Uterus (tissue), 4 donors: ENCODE measurements at places on chromosomes 7 and 10. TPM values are rescaled to one million over a fixed set of nuclear protein-coding genes. Genes with fewer than 3 reads are reported as not detected.

DNA sequence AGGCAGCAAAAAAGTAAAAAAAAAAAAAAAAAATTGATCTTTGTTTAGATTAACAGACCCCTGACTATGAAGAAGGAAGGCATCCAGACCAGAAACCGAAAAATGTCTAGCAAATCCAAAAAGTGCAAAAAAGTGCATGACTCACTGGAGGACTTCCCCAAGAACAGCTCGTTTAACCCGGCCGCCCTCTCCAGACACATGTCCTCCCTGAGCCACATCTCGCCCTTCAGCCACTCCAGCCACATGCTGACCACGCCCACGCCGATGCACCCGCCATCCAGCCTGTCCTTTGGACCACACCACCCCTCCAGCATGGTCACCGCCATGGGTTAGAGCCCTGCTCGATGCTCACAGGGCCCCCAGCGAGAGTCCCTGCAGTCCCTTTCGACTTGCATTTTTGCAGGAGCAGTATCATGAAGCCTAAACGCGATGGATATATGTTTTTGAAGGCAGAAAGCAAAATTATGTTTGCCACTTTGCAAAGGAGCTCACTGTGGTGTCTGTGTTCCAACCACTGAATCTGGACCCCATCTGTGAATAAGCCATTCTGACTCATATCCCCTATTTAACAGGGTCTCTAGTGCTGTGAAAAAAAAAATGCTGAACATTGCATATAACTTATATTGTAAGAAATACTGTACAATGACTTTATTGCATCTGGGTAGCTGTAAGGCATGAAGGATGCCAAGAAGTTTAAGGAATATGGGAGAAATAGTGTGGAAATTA, 19.4 kb downstream of the GATA3 start:
- no peak for DNase-seq

DNA sequence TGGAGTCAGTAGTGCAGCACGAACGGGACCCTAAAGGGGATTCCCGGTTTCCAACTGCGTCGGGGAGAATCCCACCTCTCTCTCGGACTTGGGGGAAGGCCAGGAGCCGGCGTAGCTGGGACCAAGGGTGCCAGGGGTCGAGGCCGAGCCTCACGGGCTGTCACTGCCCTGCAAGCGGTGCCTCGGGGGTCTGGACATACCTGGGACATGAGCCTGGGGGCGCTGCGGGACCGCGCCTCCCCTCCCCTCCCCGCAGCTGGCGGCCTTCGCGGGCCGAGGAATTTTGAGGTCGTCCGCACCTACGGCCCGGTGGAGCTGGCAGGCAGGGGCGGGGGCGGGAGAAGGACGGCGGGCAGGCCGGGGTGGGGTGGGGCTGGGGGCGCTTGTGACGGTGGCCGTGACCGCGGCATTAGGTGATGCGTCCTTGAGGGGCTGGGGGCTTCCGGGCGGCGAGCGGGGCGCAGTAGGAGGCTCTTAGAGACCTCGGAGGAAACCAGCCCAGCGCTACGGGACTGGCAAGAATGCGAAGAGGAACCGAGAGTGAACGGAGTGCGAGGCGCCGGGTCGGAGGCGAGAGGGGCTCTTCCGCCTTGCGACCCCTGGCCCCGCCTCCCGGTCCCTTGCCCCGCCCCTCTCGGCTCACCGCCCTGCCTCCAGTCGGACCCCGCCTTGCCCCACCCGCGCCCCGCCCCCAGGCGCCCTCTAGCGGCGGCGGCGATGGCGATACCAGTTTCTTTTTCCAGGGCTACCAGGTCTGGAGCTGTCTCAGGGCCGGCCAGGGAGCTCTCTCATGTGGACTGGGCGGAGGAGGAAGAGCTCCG, 48.3 kb downstream of the NPVF start:
- DNase-seq: peak; percentile 95

DNA sequence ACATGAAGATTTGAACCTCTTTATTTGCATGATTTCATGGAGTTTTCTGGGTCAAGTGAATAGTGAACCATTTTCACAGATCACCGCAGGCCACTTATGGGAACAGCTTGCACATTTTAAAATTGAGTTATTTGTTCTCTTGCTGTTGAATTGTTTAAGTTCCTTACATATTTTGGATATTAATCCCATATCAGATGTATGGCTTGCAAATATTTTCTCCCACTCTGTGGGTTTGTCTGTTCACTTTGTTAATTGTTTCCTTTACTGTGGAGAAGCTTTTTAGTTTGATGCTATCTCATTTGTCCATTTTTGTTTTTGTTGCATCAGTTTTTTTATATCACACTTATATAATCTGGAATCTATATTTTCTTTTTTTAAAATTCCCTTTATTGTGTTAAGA, 14.1 kb upstream of the ZC3HAV1L start:
- no peak for DNase-seq

DNA sequence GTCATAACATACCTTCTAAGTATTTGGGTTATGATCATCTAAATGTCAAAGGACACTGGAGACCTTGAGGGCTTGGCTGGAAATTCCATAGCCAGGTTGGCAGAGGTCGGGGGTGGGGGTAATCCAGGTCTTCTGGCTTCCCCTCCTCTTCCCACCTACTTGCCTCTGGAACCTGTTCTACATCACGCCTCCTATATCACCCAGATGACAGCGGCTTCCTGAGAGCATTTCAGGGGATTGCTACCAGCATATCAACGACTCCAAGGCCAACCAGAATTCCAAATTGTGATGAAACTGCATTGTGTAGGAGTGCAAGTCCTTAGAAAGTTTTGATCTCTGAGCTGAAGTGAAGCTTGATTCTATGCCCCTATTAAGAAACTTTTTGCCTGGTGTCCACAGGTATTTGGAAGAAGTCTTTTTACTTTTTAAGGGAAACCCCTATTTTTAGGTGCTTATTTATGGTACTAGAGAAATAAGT, 95.7 kb downstream of the SH2D4B start:
- no peak for DNase-seq

GRCh38 chr7:101744588-101744987, 72.8 kb upstream of the CUX1 start:
- DNase-seq: no peak

- DNase-seq: no peak
These were observed 32.7 kb downstream of the LGI1 start for GRCh38 chr10:93790439-93790838.

- DNase-seq: no peak
These were observed 18.2 kb downstream of the ARID5B start for GRCh38 chr10:61919646-61920215.

GRCh38 chr10:98295401-98295811, 27.4 kb upstream of the LOXL4 start:
- no peak for DNase-seq

GRCh38 chr10:75408911-75409885, 7.6 kb upstream of the ZNF503 start:
- DNase-seq: peak; percentile 81

DNA sequence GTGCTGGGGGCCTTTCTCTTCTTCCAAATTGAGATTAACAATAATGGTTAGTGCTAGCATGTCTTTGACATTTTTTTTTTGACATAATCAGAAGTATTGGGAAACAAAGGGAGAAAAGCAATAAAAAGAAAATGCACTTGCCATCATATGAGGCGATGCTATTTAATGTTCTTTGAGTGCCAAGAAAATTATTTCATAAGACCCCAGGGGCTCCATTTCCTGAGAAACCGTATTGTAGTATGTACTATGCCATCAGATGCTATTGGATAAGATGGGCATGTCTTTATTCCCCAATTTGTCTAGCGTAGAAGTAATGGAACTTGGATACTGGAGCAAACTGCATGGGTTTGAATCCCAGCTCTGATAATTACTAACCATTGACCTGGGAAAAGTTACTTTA, 408.9 kb downstream of the ADRA2A start:
- DNase-seq: no peak

DNA sequence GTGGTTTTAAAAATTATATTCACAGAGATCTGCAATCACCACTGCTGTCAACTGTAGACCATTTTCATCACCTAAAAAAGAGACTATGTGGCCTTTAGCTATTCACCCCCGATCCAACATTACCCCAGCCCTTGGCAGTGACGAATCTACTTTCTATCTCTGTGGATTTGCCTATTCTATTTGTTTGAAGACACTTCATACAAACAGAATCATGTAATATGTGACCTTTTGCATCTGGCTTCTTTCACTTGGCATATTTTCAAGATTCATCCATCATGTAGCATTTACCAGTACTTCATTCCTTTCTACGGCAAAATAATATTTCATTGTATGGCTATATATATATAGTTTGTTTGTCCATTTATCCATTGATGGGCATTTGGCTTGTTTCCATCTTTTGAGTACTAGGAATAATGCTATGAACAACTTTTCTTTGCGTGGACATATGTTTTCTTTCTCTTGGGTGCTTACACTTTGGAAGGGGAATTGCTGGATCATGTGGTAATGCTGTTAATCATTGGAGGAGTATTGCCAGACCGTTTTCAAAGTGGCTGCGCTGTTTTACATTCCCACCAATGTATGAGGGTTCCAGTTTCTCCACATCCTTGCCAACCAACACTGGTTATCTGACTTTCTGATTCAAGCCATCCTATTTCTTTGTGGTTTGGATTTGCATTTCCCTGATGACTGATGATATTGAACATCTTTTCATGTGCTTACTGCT, 22.3 kb downstream of the ADAMTS14 start:
- DNase-seq: no peak

- DNase-seq: no peak
These were observed 117.2 kb upstream of the KLF6 start for GRCh38 chr10:3902054-3902808.

GRCh38 chr10:131112691-131113090, 198.8 kb downstream of the TCERG1L start:
- DNase-seq: no peak

DNA sequence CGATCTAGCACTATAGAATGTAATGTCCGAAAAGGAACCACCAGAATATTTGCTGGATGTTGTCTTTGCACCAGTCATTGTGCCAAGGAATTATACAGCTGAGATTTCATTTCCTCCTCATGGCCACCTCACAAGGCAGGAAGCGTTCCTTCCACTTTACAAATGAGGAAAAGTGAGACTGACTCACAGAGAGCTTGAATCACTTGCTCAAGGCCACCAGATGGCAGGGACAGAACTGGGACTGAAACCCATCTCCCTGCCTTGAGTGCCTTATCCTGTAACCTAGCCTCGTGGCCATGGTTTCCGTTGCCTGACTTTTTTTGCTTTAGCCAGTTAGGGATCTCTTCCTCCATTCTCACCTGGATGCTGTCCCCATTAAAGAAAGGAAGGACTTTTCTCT, 44.7 kb upstream of the PDZD8 start:
- no peak for DNase-seq

GRCh38 chr10:72097448-72098300, 9.3 kb upstream of the SPOCK2 start:
- no peak for DNase-seq

- DNase-seq: no peak
These were observed 1.0 kb upstream of the ENO4 start for GRCh38 chr10:116848032-116848943.

- no peak for DNase-seq
These were observed 36.6 kb downstream of the POR start for GRCh38 chr7:75951506-75951905.

GRCh38 chr10:90718182-90718581, 139.7 kb downstream of the HTR7 start:
- DNase-seq: no peak

- DNase-seq: no peak
These were observed 8.1 kb downstream of the MKLN1 start for GRCh38 chr7:131335639-131336381.

GRCh38 chr7:153151766-153152165, 392.2 kb downstream of the ACTR3B start:
- DNase-seq: no peak

GRCh38 chr10:71206911-71207310, 5.5 kb upstream of the UNC5B start:
- no peak for DNase-seq

DNA sequence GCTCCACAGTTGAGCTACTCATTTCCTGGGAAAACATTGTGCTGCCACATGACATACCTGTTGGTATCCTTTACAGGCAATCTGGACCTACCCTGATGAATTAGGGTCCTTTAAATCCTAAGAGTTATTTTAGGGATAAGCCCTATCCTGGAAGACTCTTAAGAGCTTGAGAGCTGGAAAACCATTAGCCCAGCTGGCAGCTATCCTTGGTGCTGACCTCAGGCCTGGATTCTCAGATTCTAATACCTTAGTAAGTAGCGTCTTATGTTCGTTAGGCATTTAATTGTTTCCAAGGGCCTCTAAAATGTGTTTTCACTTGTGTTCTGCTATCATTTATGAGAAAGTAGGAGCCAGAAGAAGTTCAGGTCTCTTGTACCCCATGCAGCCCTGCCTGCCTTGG, 93.0 kb upstream of the SORCS3 start:
- no peak for DNase-seq

DNA sequence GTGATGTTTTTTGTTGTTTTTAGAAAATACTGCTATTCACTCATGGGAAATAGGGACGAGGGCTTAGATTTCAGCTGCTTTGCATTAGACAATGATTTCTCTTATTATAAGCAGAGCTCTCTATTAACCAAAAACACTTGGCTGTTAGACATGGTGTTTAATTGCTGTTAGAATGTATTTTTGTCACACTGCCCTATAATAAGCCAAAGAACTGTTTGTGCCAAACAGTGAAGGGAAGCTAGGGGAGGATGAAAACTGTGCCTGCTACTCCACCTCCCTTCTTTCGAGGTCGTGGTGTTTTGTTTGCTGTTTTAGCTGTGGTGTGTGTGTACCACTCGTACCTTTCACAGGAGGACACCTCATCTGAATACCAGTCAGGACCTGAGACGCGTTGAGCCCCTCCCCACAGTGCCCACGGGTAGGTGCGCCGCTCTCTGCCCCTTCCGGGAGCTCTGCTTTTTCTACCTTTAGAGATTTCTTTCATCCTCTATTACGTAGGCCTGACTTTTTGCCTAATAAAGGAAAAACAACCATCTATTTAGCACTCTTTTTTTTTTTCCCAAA, 57.9 kb downstream of the CUX1 start:
- no peak for DNase-seq

- no peak for DNase-seq
These were observed 33.1 kb upstream of the TBX20 start for GRCh38 chr7:35286986-35287385.

- no peak for DNase-seq
These were observed 1584.4 kb upstream of the LRRTM3 start for GRCh38 chr10:65341323-65341925.

DNA sequence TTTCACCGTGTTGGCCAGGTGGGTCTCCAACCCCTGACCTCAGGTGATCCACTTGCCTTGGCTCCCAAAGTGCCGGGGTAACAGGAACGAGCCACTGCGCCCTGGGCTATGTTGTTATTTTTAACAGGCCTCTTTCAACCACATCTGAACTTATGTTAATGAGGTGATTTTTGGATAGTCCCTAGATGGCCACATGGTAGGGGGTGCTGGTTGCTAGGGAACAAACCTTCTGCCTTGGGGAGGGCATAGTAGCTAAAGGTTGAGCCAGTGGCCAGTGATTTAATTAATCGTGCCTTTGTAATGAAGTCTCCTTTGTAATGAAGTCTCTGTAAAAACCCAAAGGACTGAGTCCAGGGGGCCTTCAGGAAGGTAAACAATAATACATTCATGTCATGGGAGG, 9.1 kb downstream of the COMTD1 start:
- DNase-seq: peak; percentile 3

GRCh38 chr10:6850452-6850851, 270.4 kb upstream of the PRKCQ start:
- no peak for DNase-seq

GRCh38 chr7:35463176-35463700, 209.3 kb upstream of the TBX20 start:
- DNase-seq: no peak

Gene ACSL5
- total RNA-seq: 12.5 TPM

Gene PTCD1
- 9.4 TPM for total RNA-seq

Gene LBX1
- not detected for total RNA-seq

Gene HTR5A
- not detected for total RNA-seq

Gene PIK3AP1
- total RNA-seq: 6.8 TPM

Gene DNAAF5
- 34.3 TPM for total RNA-seq

Gene PPP1R17
- total RNA-seq: not detected

Gene RPEL1
- total RNA-seq: 0.35 TPM

Gene WNT2
- 2.3 TPM for total RNA-seq
